ENCODE measurements at places on chromosomes 5 and 9. TPM values are rescaled to one million over a fixed set of nuclear protein-coding genes. Genes with fewer than 3 reads are reported as not detected.

GRCh38 chr5:119275601-119276173 lies 80.1 kb upstream of the TNFAIP8 start:
- no peak for DNase-seq

GRCh38 chr5:123448743-123449142 lies 25.5 kb upstream of the CEP120 start:
- no peak for DNase-seq

DNA sequence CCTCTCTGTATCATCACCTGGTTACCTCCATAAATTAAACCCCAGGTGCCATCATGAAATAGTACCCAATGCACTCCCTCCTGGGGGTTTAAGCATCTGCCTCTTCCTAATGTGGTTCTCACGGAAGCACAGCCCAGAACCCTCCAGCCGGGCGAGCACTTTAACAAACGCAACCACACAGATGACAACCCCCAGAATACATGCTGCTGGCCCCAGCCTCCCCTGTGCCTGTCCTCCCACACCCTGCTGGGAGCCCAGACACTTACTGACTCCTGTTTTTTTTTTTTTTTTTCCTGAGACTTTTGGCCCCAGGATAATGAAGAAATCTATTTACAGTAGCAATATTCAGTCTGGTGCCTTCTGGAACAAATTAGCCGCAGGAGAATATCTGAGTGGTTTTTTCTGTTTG lies 50.0 kb upstream of the COL5A1 start:
- no peak for DNase-seq

- DNase-seq: no peak
These were observed 33.7 kb upstream of the PRDM12 start for GRCh38 chr9:130630506-130631330.

- no peak for DNase-seq
These were observed 7.1 kb downstream of the TXNDC8 start for GRCh38 chr9:110330484-110331105.

GRCh38 chr9:11893331-11893730 lies 799.9 kb upstream of the TYRP1 start:
- no peak for DNase-seq

GRCh38 chr9:35035851-35036701 lies 36.3 kb downstream of the VCP start:
- no peak for DNase-seq

GRCh38 chr9:96015876-96016686 lies 140.6 kb downstream of the ERCC6L2 start:
- DNase-seq: no peak

DNA sequence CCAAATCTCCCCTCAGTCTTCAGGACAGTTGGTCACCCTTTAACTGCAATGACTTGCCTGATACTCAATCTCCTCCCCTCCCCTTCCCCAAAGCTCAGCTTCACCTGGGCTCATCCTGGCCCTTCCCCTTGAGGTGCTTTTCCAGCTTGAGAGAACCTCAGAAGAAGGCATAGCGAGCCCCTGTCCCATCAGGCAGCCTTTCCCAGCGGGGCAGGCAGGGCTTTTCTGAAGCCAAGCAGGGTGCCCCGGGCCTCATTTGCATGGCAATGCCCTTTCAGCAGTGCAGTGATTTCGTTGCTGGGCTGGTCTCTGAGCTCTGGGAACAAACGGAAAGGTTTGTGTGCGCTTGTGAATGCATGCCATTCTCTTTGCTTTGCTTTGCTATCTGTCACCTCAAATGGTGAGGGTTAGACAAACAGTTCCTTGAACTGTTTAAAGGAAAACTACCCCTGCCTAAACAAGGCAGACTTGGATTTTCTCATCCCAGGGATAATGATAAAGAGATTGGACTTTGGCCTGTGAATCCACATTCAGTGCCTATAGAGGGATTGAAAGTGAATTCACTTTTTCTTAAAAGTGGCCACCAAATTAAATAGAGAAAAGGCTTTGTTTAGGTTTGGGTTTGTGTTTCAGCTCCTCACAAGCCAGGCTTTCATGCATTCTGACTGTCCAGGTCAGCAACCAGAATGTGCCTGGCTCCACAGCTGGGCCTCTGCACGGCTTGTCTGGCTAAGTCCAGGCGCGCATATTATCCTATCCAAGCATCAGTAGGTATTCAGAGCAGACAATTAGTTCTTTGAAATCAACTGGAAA lies 165.3 kb downstream of the ZNF608 start:
- no peak for DNase-seq

DNA sequence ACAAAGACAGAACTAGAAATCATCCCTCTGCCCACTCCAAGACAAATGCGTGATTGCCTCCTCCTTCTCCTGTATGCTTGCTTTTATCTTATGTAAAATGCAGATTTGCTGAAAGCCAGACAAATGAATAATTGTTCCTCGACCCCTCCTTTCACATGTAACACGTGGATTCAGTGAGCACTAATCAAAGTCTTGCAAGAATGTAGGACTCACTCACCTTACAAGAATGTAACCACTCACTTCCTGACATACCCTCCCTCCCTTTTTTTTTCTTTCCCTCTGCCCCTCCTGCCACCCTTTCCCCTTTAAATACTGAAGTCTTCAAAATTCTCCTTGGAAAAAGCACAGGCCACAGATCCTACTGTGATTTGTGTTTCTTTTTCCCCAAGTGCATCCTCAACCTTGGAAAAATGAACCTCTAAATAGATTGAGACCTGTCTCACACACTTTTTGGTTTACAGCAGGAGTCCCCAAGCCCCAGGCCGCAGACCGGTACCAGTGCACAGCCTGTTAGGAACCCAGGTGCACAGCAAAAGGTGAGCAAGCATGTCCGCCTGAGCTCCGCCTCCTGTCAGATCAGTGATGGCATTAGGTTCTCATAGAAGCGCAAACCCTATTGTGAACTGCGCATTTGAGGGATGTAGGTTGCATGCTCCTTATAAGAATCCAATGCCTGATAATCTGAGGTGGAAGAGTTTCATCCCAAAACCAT lies 29.4 kb upstream of the HSD17B3 start:
- DNase-seq: no peak

GRCh38 chr9:135080286-135081263 lies 6.9 kb upstream of the OLFM1 start:
- DNase-seq: peak; percentile 16

DNA sequence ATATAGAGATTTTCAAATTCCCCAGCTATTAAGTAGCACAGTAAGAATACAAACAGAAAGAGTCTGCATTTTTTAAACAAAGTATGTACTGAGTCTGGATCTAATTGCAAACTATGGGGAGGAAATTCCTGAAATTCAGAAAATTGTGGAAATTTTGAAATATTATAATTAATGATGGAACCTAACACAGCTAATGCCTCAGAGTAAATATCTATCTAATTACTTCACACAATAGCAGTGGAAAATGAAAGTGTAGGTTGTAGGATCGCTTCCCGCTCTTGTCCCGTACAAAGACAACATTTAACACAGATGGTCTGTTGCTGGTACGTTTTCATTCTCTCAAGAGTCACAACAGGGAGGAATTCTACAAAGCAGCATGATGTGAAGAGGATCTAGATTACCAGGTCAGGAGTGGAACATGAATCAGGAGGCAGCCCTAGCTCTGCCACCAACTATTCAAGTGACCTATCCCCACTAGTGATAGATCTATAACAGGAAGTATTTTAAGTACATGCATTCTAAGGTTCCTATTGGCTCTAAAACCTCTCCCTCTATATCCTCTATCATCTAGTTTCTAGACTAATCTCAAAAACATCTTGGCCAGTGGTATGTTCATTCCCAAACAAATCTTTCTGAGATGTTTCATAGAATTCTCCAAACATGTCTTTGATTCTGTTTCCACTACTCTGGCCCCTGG lies 58.9 kb upstream of the GRAMD2B start:
- no peak for DNase-seq

DNA sequence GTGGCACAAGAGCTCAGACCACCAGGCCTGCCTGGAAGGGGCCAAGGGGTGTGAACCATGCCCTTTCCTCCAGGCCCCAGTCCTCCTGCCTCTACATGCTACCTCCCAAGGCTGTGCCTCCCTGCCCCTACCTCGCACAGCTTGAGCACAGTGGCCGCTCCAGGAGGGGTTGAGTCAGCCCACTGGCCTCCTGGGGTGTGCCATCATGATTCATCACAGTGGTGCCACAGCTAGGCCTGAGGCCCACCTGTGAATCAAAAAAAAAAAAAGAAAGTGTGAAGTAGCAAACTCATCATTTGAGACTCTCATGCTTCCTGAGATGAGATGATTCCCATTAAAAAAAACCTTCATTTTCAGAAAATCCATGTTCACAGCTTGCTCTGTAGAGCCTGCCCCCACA lies 240.5 kb downstream of the HSPA4 start:
- DNase-seq: no peak

- no peak for DNase-seq
These were observed 71.5 kb downstream of the DAP start for GRCh38 chr5:10689391-10690081.

- no peak for DNase-seq
These were observed 16.4 kb downstream of the SUB1 start for GRCh38 chr5:32601623-32602295.

DNA sequence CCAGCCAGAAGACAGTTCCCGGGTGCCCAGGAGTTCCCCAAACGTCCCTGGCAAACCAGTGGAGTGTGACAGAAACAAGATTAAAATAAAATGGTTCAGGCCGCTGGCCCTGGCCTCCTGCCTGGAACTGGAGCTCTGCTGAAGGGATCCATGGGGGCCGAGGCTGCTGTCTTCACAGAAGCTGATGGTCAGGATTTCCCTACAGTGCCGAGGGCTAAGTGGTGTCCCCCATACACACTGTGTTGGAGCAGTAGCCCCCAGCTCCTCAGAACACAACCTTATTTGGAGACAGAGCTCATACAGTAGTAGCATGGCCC lies 55.9 kb downstream of the MRPL36 start:
- no peak for DNase-seq

GRCh38 chr9:75903785-75904360 lies 13.4 kb downstream of the PCSK5 start:
- no peak for DNase-seq

DNA sequence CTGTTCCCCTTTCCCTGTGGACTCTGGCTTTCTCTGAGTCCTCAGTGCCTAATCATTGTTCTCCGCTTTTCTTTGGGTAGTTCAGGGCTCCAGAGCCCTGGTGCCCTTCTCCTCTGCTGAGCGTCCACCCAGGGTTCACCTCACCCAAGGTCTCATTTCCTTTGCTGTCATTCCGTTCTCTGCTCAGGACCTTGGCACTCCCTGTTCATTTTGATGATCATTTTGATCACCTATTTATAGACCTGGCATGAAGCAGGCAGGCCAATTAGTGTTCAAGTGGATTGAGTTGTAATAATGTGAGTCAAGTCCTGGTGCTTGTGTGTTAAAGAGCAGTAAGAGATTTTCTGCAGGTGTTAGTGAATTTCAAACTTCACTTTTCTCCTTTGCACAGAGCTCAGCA lies 3.6 kb downstream of the TRIO start:
- DNase-seq: no peak

DNA sequence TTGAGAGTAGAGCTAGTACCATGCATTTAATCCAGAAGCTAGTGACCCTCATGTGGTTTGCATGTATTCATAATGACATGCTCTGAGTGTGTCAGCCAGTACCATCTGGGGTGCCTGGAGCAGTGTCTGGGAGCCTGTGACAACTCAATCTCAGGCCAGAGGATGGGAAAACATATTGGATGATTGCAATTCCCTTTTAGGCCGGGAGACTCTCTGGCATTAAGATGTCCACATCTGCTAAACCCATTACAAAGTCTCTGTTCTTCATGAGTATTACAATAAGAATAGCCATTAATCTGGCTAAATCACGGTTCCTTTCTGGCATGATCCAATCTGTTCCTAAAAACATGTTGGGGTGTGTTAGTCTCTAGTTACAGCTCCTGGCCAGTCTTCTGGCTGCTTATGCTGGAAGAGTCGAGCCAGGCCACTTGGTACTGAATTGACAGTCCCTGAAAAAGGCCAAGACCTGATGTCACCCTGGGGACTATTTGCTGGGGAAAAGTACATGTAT lies 475.7 kb downstream of the ENC1 start:
- no peak for DNase-seq

- no peak for DNase-seq
These were observed 74.3 kb downstream of the SEC61B start for GRCh38 chr9:99296291-99296951.

Gene SPATA31E1
- total RNA-seq: not detected

Gene DBH
- total RNA-seq: not detected

Gene CD274
- total RNA-seq: 97.1 TPM

Gene LCN9
- total RNA-seq: not detected

Gene TXNDC15
- 69.9 TPM for total RNA-seq

Gene PAPPA
- not detected for total RNA-seq

Gene AHRR
- total RNA-seq: 4.1 TPM
